Cerebellar cortex (tissue), 1 donor: ENCODE measurements at places on chromosomes 16 and 17.
A peak's percentile ranks its signal among the peaks of the same experiment; 100 is the strongest.

DNA sequence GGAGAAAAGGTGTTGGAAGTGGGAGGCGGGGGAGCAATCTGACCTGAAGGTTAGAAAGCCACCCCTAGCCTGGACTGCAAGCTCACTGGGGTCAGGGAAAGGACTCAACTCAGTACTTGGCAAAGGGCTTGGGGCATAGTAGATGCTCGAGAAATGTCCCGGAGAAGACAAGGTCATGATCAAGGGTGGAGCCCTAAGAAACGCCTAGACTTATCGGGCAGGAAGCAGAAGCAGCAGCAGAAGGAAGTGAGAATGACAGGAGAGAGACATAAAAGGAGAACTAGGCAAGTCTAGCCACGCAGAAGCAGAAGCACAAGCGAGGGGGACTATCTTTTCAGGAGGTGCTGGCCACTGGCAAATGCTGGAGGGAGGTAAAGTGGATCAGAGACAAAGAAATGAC, 10.2 kb downstream of the COTL1 start:
- DNase-seq, result no peak

DNA sequence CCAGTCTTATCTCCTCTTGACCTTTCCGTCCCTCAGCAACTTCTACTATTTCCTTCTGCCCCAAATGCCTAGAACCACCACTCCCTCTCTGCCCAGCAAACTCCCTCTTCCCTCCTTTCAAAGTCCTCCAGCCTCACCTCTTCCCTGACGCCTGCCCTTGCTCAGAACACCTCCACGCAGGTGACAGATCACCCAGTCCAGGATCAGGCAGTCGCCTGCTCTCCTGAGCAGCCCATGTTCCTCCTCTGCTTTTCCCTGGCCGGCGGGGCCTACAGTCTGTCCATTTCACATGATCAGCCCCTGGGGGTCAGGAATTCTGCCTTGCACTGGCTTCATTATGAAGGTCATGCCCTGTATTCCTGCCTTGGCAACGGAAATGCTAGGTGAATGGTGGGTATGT, 422 bp downstream of the CD300LF start:
- no peak for DNase-seq

- DNase-seq, result peak; percentile 83
These were observed 47.7 kb downstream of the CFDP1 start for GRCh38 chr16:75385507-75386152.

DNA sequence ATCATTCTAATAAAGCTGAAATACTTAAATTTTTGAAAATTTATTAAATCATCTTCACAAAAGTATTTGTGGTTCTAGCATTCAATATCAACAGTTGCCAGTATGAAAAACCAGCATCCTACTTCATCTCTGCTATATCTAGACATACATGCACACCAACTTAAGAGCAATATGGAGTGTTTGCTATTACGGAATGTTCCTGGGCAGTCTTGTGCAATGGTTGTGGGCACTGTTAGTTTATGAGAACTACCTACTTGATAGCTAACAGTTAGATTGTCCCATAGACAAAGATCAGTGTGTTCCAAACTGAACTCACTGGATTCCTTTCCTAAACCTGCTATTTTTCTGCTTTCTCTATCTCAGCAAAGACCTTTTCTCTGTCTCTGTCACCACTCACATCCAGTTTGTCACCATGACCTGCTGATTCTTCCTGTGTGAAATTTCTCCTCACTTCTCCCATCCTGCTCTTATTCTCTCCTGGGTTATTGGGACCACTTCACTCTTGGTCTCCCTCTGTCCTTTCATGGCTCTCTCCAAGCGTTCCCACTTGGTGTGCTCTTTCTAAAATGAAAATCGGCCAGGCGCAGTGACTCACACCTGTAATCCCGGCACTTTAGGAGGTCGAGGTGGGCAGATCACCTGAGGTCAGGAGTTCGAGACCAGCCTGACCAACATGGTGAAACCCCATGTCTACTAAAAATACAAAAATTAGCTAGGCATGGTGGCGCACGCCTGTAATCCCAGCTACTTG, 27.7 kb downstream of the CNTROB start:
- no peak for DNase-seq

DNA sequence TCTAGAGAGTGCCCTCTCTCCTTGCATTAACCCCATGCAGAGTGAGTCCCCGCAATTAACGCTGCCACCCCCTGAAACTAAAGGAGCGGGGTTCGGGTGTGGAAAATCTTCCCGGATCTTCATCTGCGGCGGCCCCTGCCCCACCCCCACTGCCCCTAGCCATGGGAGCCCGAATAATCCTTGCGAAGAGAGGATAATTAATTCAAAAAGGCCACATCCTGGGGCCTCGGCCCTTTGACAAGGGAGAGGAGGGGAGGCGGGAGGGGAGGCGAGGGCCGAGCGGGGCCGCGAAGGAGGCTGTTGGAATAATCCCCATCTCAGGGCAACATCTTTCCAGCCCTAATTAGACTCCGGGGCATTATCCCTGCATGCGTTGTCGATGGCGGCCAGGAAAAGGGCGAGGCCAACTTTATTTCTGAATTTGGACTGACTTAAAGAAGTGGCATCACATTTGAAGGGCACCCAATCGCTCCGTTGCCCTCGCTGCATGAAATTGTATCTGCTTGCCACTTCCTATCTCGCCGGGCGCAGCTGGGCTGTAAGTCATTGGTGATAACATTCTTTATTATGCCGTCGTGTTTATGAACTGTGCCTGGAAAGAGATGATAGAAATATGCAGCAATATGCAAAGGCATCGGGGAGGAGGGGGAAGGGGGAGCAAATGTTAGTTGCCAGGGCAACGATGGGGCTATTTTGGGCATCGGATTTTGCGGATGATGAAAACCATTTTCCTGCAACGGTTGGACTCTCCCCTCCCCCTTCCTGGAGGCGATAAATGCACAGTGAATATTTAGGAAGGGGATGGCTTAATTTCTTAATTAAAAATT, 387.1 kb upstream of the TNRC6C start:
- peak; percentile 86 for DNase-seq

GRCh38 chr17:70181376-70181775, 12.0 kb downstream of the KCNJ2 start:
- DNase-seq, result no peak

DNA sequence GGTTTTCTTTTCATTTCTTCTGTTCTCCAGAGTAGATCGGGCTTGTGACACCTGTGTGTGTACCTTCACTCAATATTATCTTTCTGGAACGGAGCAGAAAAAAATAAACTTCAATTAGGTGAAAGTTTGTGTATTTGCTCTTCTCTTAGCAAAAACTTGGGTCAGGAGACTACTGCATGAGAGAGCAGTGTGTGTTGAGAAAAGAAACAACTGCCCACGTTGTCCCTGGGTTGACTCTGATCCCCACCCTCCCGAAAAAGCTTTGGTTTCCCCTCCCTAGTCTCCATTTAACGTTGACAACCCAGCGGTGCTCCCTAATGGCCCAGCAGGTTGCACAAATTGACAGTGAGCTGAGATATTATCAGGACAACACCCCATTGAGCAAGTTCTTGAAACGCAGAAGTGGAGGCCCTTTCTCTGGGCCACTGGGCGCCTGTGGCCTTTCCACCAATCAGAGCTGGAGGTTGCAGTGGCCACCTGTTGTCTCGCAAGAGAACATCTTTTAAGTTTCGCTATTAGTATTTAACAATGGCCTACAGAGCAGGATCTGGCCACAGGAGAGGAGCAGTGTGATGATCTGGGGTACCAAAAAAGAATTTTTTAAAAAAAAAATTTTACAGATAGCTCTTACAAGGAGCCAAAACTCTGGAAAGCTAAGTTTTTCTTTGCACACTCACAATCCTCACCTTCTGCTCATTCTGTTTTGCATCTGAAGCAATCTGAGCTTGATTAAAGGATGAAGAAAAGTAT, 1.5 kb upstream of the TOX3 start:
- DNase-seq, result no peak

DNA sequence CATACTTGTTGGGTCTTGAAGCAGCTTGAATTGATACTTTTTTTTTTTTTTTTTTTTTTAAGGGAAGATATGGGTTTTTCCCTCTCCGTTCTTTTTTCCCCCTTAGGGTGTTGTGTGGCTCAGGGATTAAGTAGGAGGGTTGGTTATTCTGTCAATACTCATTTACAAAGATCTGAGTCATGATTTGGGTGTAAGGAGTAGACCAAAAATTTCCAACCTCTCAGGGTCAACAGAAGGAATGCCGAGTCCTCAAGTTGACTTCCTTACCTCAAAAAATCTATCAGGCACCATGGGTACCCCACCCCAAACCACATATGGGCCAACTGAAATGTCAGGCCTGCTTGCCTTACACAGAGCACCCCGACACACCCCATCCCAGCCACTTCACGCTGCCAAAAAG, 230.5 kb downstream of the CCDC182 start:
- DNase-seq, result no peak

DNA sequence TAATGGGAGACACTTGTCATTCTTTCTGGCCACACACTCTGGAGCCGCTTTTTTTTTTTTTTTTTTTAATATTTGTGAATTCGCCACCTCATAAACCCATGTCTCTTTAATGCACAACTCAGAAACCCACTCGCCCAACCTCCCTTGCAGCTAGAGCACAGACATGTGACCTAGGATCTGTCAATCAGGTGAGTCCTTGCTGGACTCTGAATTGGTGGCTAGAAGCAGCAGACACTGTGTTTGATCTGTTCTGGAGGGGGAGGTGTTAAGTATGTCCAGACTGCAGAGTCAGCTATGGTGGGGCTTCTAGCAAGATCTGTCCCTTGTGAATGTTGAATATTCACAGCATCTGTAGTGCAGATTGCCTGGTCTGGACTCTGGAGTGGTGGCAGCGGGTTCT, 112.1 kb downstream of the PRKCB start:
- DNase-seq, result no peak

- DNase-seq, result no peak
These were observed 49.6 kb downstream of the PITPNM3 start for GRCh38 chr17:6506679-6507231.

DNA sequence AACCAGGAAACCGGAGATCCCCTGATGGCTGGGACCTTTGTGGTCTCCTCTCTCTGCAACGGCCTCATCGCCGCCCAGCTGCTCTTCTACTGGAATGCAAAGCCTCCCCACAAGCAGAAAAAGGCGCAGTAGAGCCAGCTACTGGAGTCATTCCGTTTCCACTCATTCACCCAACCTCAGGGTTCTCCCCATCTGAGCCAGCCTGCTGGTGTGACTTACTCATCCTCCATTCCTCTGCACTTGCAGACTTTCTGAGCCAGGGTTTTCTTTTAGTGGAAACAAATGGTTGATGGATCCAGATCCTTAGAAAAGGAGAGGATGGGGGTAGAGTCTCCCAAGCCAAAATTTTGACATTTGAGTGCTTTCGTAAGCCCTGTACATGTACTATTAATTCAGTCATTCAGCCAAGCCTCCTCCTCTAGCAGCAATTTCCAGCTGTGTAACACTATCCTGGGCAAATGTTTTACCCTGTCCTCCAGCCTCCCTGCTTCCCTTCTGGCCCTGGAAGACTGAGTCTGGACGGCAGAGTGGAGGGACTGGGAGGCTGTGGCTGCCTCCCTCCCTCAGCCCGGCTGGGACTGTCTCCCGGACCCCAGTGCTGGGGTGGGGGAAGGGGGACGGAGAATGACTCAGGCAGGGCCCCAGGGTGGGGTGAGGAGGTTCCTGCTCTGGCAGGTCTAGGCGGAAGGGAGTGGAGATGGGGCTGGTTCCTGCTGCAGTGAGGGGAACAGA, 2.3 kb downstream of the SOX15 start:
- peak; percentile 24 for DNase-seq

- DNase-seq, result no peak
These were observed 4.3 kb downstream of the COTL1 start for GRCh38 chr16:84613408-84614072.

- no peak for DNase-seq
These were observed 14.2 kb upstream of the SYT17 start for GRCh38 chr16:19153876-19154275.

GRCh38 chr16:20214401-20214800, 112.9 kb downstream of the GP2 start:
- no peak for DNase-seq

DNA sequence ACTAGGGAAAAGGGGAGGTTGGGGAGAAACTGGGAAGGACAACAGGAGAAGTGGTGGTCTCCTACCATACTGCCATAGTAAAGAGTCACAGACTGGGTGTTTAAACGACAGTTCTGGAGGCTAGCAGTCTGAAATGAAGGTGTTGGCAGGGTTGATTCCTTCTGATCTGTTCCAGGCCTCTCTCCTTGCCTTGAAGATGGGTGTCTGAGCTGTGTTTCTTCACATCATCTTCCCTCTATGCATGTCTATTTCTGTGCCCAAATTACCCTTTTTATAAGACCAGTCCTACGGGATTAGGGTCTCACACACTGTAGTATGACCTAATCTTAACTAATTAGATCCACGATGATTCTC, 79.8 kb upstream of the TMEM97 start:
- no peak for DNase-seq

DNA sequence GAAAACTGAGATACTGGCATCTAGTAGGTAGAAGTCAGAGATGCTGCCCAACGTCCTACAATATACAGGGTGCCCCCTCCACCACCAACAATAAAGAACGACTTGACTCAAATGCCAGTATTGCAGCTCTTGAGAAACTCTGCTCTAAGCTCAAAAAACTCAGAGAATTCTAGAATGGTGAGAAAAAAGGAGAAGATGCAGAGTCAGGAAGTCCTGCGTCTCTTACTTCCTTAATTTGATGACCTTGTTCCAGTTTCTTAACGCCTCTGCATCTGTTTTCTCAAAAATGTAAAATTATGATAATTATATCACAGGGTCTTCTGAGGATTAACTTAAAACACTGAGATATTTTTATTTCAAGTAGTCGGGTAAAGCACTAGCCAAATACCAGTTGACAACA, 1.7 kb upstream of the HSBP1 start:
- DNase-seq, result no peak

- no peak for DNase-seq
These were observed 25.2 kb downstream of the CEP95 start for GRCh38 chr17:64531955-64532371.

DNA sequence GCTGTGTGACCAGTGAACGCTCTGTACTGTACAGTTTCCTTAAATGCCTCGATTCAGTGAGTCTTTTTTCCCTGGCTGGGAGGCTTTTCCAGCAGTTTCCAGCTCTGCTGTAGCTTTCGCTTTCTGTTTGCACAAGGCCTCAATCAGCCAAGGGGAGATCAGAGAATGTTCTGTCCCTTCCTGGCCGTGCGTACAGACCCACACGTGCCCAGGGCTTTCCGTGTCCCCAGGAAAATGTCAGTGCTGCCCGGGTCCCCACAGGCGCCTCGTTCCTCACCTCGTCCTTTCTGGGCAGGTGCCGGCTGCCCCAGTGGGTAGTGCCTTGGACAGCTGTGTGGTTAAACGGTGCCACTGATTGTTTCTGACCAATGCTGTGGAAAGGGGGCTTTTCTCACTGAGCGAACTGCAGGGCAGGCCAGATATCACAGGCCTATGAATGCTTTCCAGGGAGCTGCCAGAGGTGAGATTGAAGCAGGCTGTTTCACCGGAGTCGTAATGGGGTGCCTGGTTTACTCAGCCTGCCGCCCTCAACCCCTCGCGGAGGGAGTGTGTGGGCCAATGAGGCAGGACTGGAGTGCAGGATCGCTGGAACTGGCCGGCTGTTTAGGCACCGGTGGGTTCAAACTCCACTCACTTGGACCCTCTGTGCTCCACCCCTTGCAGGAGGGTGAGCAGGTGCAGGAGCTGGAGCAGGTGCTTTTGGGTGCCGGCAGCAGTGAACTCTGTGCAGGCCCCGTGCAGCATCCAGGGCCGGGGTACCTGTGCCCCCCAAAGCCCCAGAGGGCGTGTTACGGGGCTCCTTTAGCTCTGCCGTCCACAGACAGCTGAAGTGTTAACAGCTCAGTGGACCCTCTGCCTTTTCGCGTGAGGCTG, 44.4 kb downstream of the ZNF778 start:
- no peak for DNase-seq
